ENCODE measurements at places on chromosomes 4 and X.

GRCh38 chr4:99654361-99654761 is 3.3 kb downstream of the C4orf54 start:
- DNase-seq: no peak

DNA sequence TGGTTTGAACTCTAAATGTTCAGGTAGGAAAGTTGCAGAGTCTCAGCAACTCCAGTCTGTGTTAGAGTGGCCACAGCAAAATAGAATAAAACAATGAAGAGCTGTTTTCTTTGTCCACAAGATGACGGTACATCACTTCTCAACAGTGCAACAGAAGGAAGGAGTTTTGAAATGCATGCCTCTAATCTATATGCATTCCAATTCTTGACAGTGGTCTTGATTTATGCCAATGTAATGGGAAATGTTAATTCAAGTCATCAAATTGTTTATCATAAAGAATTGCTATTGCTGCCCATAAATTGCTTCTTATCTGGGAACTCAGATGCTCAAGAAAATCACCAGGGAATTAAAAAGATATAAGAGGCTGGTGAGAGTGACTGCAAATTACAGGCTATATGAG is 195.5 kb upstream of the PRPS2 start:
- DNase-seq: no peak

DNA sequence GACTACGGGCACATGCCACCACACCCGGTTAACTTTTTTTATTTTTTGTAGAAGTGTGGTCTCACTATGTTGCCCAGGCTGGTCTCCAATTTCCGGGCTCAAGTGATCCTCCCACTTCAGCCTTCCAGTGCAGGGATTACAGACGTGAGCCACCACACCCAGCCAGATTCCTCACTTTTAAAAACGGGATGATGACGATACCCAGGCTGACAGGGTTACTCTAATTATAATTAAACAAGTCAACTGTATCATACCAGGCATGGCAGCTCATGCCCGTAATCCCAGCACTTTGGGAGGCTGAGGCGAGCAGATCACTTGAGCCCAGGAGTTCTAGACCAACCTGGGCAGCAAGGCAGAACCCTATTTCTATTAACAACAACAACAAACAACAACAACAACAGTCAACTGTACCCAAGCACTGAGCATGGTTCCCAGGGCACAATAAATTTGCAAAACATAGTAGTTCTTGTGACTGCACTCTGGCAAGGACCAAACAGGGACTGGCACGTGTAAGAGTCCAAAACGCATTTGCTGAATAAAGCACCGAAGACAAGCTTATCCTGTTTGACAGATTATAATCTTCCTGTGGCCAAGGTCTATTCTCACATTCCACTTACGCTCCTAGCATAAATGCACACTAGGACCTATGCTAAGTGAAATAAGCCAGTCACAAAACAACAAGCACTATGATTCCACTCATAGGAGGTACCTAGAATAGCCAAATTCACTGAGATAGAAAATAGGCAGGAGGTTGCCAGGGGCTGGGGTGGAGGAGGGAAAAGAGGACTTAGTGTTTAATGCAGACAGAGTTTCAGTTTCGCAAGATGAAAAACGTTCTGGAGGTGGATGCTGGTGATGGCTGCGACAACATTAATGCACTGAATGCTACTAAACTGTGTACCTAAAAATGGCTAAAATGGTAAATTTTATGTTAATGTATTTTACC is 77.5 kb downstream of the IRF2 start:
- DNase-seq: no peak

DNA sequence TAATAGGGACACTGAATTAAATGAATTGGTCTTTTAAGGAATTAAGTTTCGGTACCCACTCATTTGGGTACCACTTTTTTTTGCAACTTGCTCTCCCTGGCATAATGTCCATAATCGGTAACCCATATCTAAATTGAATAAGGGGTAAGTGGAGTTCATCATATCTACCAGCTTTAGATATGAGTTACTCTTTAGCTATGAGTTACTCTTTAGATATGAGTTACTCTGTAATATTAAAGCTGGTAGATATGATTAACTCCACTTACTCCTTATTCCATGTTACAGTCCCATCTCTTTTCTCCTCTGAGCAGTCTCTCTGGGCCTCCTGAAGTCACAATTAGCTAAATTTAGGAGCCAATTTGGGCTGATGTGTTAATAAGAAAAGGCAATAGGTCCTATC is 85.7 kb downstream of the TEX13C start:
- DNase-seq: no peak

DNA sequence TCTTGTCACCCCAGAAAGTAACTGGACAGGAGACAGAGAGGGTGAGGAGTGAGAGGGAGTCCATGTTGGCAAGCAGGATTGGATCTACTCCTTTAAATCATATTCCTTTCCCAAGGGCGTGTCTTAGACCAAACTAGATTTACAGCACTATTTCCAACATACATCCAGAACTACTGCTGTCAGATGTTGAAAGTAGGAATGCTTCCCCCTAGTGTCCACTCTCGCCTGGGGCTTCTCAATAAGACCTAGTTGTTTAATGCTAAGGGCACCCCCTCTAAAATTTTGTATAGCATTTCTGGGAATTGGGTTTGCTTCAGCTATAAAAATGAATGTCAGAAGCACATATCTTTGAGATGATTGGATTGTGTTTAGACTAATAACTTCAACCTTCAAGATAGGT is 13.3 kb downstream of the OFD1 start:
- peak; percentile 30 for DNase-seq

DNA sequence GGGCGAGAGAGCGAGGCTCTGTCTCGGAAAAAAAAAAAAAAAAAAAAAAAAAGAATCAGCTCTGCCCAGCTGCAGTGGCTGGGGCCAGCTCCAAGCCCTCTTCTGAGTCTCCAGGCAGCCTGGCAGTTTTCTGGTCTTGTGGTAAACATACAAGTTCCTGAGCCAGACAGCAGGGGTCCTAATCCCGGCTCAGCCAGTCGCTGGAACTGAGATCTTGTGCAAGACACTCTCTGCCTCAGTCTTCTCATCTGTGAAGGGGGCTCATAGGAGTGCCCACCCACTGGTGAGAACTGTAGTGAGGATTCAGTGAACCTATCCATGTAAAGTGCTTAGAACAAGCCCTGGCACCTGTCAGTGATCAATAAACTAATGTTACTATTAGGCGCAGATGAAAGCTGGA is 41.8 kb downstream of the C4orf50 start:
- no peak for DNase-seq

DNA sequence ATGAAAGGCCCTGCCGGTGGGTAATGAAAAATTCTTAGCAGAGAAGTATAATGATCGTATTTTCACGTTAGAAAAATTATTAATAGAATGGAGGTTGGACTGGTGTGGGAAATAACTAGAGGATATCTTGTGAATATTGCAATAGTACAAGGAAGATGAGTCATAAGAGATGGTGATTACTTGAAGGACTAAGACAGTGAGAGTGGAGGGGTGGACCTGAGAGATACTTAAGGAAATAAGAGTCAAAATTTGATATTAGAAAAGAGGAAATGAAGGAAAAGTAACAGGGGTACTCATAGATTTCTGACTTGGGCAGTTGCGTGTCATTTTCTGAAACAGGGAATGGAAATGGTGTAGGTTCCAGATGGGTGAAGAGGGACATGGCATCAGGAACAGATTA is 1.7 kb upstream of the USP53 start:
- no peak for DNase-seq

DNA sequence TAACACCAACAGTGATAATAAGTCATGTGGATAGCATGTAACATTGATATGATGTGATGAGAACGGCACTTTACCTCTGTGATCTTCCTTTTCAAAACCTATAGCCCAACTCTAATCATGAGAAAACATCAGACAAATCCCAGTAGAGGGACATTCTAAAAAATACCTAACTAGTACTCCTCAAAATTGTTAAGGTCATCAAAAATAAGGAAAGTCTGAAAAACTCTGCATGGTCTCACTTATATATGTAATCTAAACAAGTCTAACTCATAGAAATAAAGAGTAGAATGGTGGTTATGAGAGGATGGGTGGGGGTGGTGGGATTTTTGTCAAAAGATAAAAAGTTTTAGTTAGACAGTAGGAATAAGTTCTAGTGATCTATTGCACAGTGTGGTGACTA is 243.9 kb upstream of the GRIA3 start:
- no peak for DNase-seq

DNA sequence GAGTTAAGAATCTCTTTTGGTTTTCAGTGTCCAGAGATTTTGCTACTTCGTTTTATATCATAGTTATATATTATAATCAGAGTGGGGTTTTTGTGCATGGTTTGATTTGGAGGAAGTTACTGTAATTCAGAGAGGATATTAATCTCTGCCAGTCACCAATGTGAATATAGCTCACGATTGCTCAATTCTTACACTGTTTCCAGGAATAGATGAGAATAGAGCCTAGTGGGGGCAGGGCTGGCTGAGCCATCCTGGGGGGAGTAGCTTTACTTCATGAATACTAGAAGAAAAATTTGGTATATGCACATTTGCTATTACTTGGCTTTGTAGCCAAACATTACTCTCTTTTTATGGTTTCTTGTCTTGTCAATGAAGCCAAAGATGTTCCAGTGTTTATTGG is 60.9 kb upstream of the TRPC3 start:
- no peak for DNase-seq

- DNase-seq: no peak
Observed at GRCh38 chr4:8898419-8898818, 26.8 kb upstream of the HMX1 start.

- DNase-seq: no peak
Observed at GRCh38 chr4:137129441-137129840, 402.9 kb downstream of the PCDH18 start.

GRCh38 chr4:153579872-153580271 is 104.2 kb upstream of the TLR2 start:
- DNase-seq: no peak

DNA sequence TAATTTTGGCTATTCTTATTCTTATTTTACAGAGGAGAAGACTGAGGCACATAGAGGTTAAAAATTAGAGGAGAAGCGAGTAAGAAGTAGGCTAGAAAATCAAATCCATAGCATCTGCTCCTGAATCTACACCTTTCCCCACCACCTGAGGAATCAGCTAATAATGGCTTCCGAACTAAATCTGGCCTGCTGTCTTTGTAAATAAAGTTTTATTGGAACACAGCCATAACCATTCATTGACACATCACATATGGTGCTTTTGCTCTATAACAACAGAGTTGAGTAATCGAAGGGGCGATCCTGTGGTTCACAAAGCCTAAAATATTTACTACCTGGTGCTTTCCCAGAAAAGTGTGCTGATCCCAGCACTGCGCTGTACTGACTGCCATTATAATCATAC is 38.2 kb downstream of the F11 start:
- DNase-seq: no peak

- DNase-seq: no peak
Observed at GRCh38 chrX:154661170-154661569, 7.8 kb upstream of the CTAG2 start.

GRCh38 chr4:114998316-114998715 is 115.1 kb downstream of the NDST4 start:
- no peak for DNase-seq

DNA sequence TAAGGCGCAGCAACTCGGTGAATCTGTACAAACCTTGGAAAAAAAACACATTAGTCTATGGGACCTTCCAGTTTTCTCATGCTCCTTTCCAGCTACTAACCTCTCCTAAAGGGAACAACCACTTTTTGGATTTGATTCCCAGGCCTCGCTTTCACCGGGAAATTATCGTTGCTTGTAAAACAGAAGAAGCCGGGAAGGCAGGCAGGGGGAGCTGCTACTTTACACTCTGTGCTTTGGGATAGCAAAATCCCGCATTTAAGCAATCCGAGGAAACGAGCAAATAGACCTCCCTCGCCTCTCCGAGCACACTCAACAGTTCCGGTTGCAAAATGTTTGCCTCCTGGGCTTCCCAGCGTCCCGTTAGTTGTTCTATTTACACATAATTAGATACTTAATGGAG is 1.2 kb downstream of the CD38 start:
- DNase-seq: no peak

DNA sequence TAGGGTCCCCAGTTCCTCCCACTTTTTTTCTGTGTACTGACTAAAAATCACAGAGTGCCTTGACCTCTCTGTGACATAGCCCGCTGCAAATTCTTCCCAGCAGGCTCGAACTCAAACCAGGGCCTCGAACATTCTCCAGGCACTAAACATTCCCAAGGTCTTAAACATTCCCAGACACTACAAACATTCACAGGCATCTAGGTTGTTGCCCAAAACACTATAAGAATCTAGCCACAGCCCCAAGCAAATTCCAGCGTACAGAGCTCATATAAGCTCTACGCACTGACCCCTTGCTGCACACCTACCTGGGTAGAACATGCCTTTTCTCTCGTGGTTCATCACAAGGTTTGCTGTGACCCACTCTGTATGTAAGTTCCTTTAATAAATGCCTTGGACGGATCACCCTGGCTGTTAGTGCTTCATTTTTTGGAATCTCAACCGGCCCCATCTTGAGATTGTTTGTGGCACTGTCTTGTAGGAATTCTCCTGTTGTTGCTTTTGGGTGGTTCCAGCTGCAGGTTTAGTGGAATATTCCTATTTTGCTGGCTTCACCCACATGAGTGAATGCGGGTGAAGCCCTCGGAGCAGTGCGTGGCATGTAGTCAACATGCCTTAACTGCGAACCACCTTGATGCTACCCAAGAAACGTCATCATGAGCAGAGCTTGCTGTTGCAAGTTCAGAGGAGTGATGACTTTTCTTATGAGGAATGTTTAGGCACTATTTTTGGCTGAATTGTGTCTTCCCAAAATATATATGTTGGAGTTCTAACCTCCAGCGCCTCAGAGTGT is 230.0 kb downstream of the HS3ST1 start:
- no peak for DNase-seq

GRCh38 chr4:81214144-81214880 is 710 bp downstream of the PRKG2 start:
- DNase-seq: no peak

GRCh38 chr4:107736037-107736436 is 16.0 kb upstream of the PAPSS1 start:
- no peak for DNase-seq

DNA sequence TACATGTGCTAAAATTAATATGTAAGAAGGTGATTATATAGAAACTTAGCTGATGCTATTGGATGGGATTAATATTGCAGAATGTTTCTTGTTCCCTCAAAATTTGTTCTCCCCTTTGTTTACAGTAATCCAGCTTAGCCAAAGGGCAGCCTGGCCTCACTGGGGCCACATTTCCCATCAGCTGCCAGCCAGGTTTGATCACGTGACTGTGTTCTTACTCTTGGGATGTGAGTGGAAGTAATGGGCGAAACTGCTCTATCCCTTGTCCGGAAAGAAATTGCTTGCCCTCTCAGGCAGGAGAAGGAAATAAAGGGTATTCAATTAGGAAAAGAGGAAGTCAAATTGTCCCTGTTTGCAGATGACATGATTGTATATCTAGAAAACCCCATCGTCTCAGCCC is 44.1 kb upstream of the FAT1 start:
- no peak for DNase-seq

GRCh38 chr4:110184140-110184790 is 14.2 kb downstream of the ELOVL6 start:
- DNase-seq: no peak

GRCh38 chr4:47816748-47817147 is 21.1 kb downstream of the CORIN start:
- DNase-seq: no peak
